Esophagus squamous epithelium (tissue), 5 donors: ENCODE measurements at places on chromosomes 13 and 19.

GRCh38 chr13:33184112-33184490, 101.5 kb downstream of the STARD13 start:
- no peak for DNase-seq

DNA sequence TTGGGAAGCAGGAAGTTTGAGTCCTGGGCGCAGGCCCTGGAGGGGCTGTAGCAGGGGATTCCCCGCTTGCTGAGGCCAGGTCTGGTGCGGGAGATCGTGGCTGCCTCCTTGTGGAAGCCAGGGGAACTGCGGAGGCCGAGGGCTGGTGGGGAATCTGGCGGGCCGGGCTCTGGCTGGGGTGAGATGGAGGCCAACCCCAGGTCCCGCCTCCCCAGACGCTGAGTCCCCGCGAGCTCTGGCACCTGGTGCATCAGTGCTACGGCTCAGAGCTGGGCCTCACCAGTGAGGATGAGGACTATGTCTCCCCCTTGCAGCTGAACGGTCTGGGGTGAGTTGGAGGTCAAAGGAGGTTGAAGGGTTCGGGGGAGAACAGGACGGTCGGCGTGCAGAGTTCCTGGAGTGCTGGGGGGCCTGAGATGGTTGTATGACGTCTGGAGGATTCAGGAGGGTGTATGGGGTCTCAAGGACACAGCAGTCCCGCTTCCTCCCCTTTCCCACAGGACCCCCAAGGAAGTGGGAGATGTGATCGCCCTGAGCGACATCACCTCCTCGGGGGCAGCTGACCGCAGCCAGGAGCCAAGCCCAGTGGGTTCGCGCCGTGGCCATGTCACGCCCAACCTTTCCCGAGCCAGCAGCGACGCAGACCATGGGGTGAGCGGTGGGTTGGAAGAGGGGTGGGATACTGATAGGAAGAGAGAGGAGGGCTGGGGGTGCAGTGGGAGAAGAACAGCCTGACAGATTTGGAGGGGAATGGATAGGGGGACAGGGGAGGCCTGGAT, 13.1 kb downstream of the GRAMD1A start:
- no peak for DNase-seq

- no peak for DNase-seq
Observed at GRCh38 chr13:55577082-55577846, 1563.5 kb upstream of the PRR20A start.

GRCh38 chr13:104315606-104316005, 1249.4 kb upstream of the SLC10A2 start:
- no peak for DNase-seq

DNA sequence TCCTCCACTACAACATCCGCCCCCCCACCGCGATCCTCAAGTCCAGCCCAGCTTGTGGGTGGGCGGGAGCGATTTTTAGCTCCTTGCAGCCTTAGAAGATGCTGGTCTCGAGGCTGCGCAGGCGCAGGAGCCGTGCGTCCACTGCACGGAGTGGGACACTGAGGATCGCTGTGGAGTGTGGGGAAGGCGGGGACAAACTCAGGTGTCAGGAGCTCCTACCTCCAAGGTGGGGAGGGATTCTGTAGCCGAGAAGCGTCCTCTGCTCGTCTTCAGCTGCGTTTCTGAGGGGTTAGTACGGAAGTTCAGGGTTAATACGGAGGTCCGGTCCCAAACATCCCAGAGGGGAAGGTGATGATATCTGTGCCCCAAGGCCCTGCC, at the start of gene RTBDN:
Gene RTBDN, minus strand, starts transcription at position 14 of the 378 bp plus-strand sequence. CDS start 4,600 bp downstream, outside the sequence.
- DNase-seq, result no peak
